NCI-H460 (cell line): ENCODE measurements at places on chromosomes 11 and 22.

GRCh38 chr11:46386674-46387073 lies 4.9 kb downstream of the CHRM4 start:
- DNase-seq: no peak

DNA sequence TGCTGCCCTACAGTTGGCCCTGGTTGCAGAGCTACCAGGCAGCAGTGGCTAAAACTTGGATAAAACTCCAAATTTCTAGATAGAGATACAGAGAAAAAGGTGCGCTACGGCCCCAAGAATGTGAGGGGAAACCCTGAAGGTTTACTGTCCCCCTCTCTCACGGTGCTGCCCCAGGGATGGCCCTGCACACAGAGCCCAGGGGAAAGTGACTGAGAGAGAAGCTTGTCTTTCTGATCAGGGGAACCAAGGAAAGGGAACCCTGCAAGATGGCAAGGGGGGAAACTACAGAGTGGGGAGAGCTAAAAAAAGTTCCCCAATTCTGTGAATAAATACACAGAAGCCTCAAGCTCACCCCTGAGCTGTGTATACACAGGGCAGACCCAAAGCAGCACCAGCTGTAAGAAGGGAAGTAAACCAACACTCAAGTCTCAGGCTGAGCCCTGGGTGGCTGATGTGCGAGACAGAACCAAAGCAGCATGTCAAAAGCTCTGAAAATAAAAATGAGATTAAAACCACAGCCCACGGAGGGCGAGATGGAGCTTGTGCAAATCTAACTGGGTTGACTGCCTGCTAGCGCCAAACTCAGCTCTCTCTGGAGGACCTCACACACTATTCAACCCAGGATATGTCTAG lies 22.1 kb downstream of the GNB1L start:
- no peak for DNase-seq

DNA sequence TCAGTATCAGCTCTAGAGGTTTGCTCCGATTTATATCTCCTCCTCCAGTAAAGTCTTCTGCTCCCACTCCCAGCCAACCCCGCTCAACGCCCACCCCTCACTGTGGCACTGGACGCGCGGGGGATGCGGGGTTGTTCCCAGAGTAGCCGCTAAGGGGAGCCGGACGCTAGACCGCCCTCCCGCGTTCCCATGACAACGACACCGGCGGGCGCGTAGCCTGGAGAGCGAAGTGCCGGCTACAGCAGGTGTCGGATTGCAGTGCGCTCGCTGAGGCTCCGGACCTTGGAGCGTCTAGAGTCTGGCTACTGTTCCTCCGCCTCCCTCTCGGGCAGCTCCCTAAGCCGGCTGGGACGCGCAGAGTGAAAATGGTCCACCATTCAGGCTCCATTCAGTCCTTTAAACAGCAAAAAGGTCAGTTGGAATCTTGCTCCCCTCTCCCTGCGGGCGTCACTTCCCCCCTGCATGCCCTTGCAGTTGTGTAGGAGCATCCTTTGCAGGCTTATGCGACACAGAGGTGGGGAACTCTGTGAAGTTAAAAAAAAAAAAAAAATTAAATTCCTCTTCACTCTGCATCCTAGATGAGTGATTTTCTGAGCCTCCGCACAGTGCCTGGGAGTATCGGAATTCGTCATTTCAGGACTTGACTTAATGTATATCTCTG lies at the start of gene ANO3:
ANO3 (plus strand) TSS at position 220 of the 661 bp plus-strand sequence; CDS start at position 366, 146 bp downstream.
- DNase-seq: peak; percentile 64

- no peak for DNase-seq
Measured at GRCh38 chr22:49754696-49755630, 72.7 kb downstream of the BRD1 start.

GRCh38 chr11:103768816-103769215 lies 267.6 kb upstream of the DDI1 start:
- no peak for DNase-seq

DNA sequence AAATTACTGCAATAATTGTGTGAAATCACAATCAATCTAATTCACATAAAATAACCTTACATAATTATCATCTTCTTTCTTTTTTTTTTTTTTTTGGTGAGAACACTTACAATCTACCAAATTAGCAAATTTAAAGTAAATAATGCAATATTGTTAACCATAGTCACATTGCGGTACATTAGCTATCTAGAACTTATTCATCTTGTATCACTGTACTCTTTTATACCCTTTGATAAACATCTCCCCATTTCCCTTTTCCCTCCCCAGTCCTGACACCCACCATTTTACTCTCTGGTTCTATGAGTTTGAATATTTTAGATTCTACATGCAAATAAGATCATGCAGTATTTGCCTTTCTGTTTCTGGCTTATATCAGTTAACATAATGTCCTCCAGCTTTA lies 24.0 kb upstream of the PRAME start:
- no peak for DNase-seq

DNA sequence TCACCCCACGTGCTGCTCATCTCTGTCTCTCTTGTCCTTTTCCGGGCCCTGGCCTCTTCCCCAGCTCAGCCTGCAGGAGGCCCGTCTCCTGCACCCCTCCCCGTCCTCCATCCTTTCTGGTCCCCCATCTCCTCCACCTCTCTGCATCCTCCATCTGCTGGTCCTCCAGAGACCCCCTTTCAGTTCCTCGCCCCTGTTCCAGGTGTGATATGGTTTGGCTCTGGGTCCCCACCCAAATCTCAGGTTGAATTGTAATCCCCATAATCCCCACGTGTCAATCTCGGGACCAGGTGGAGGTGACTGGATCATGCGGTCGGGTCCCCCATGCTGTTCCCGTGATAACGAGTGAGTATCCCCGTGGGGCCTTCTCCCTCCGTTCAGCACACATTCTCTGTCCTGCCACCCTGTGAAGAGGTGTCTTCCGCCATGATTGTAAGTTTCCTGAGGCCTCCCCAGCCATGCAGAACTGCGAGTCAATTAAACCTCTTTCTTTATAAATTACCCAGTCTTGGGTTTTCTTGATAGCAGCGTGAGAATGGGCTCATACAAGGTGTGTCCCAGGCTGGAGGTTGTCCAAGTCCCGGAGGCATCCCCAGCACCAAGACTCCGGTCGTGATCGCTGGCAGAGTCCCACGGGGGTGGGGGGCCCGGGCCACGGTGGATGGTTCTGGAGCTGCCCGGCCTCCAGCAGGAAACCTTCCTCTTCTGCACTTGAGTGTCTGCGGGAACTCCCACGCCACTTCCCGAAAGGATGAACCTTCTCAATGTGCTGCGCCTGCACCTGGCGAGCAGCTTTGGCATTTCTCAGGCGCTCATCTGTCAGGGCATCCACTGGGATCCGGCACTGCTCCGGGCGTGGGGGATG lies 29.0 kb upstream of the TOLLIP start:
- DNase-seq: no peak

DNA sequence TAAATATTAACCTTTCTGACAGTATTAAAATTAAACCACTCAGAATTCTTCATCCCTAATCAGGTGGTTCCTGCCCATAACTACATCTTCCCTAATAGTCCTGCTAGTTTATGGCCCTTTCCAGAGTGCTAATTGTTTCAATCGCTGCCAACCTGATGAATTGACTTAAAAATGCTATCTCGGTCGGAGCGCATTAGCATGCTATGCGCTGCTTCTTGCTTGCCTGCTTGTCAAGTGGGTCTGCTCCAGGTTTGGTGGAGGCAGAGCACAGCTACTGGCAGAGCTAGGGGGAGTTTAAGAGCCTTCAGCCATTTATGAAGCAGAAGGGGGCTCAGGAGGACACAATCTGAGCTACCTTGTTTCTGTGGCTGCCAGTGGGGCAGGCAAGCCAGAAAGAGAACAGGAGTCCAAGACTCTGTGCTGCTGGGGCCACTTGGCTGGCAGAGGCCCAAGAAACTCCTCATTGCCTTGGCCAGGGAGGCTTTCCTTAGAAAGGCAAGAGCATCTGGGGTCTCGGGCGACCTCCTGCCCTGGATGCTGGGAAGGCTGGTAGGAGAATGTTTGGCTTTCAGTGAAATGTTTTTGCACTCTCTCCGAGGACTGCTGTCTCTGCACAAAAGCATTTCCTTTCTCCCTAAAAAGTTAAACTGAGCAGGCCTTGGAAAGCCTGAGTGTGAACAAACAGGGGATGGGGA lies 62.1 kb upstream of the PHOX2A start:
- no peak for DNase-seq

DNA sequence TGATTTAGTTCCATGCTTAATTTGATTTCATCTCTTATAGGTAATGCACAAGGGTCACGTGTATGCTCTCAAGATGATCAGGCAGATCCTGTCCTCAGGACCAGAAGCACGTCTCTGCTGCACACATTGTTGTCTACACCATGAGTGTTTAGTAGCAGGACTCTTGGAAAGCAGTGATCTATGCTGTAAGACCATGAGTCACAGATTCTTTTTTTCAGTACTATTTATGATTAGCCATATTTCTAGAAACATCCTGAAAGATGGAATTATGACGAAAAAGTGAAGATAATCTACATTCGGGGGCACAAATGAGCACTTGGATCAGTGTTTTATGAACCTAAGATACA lies 29.6 kb downstream of the ZBED4 start:
- no peak for DNase-seq

DNA sequence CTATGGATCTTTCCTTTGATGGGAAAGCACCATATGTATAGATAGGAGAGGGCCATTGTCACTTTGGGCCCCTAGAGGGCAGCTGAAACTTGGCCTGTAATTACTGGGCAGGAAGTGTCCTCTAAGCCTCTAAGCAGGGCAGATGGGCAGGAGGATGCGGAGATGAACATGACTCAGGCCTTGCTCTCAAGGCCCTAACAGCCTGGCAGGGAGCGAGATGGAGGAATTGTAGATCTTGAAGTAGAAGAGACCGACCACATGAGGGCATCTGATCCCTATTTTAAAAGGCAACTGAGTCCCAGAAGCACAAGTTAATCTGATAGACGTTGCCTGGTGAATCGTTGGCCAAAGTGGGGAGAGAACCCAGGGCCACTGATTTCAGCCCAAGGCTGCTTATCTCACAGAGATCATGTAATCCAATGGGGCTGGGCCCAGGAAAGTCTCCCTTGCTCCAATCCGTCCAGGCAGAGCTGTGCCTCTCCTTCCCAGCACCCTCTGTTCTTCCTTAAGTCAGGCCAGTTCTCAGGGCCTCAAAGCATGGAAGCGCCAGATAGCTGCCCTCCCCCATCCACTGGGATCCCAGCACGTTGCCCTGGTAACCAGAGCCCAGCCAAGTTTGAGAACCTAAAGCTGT lies 2.5 kb upstream of the SEPTIN3 start:
- DNase-seq: peak; percentile 33

DNA sequence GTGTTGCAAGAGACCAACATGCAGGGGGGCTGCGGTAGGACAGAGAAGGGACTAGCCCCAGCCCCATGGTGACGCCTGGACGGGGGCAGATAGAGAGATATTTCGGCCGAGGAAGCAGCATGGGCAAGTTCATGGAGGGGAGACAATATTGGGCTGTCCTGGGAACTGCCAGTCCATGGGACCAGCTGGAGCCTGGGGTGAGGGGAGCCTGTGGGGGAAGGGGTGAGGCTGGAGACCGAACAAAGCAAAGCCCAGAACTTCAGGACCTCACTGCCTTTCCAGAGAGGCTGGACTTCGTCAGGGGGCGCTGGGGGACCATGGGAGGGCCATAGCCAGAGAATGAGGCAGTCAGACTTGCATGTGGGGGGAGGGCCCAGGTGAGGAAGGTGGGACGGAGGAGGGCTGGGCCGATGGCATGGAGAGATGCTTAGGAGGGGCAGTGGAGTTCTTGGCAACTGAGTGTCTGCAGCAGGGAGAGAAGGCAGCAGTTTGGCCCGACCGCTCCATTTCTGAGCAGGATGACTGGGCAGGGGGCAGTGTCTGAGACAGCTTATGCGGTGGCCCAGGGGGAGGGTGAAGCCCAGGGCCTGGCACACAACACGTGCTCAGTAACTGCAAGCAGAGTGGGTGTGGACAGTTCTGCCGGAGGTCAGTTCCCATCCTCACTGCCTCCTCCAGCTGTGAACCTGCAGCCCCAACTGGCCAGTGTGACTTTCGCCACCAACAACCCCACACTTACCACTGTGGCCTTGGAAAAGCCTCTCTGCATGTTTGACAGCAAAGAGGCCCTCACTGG lies 712 bp downstream of the UPK3A start:
- no peak for DNase-seq

- DNase-seq: no peak
Measured at GRCh38 chr22:20899827-20900423, 17.3 kb upstream of the CRKL start.

GRCh38 chr11:33606762-33607161 lies 93.9 kb downstream of the C11orf91 start:
- no peak for DNase-seq

DNA sequence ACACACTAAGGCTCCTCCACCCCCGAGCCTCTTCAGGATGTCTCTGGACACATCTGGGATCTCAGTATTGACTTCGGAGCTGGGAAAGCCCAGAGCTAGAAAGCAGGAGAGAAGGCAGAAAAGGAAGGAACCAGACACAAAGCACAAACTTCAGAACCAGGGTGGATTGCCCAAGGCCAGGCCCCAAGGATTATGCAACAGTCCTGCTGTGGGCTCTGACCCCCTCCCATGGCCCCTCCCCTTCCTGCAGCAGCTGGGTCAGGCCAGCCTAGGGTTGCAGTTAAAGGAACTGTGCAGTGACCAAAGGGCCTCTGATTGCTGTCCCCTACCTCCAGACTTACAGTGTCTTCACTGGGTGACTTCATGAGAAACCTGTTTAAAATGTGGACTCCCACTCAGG lies 5.3 kb downstream of the KCNE3 start:
- no peak for DNase-seq

DNA sequence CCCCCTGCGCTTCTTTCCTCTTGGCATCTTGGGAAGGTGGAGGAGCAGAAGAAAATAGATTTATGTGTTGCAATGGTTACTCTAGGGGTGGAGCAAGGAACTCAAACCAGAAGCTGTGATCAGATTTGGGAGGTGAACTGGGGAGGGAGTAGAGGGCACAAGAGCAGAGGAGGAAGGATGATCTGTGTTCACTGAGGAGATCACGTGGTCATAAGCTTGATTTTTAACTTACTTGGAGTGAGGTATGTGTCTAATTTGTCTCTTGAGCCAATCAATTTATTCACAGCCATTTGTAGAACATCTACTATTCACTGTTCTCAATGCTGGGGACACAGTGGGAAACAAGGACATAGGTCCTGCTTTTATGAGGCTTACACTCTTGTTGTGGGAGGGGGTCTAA lies 24.8 kb upstream of the CD82 start:
- DNase-seq: no peak

DNA sequence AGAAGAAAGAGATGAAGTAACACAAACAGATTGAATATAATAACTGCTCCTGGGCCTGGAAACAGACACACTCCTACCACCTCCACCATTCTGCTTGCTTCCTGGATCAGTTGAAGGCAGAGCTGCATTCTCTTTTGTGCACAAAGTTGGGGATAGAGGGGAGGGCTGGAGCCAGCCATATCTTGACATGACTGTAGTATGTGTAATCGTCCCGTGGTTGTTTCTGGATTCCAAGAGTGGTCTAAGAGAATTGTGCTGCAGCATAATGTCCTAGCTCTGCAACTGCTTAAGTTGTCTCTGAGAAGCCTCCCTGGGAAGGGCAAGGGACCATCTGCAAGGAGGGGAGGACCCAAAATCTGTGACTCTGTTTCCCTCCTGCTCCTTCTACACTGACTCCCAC lies 3.2 kb downstream of the CRY2 start:
- DNase-seq: no peak

DNA sequence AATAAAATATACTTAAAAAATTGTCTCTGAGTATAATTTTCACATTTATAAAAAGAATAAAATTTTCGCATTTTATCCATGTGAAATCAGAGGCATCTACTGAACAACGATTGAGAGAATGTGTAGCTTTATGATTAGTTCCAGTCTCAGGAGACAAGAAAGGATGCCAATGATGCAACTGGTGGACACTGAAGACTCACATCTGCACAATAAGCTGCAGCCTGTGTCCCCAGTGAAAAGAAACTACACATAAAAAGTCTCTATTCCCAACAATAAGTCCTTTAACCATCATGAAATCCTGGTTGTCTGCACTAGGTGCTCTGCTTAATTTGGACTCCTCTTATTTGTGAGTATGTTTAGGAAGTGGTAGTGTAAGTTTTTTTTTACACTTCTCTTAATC lies 22.0 kb downstream of the OR5AS1 start:
- DNase-seq: no peak
